ENCODE measurements at places on chromosomes 2 and 18.

DNA sequence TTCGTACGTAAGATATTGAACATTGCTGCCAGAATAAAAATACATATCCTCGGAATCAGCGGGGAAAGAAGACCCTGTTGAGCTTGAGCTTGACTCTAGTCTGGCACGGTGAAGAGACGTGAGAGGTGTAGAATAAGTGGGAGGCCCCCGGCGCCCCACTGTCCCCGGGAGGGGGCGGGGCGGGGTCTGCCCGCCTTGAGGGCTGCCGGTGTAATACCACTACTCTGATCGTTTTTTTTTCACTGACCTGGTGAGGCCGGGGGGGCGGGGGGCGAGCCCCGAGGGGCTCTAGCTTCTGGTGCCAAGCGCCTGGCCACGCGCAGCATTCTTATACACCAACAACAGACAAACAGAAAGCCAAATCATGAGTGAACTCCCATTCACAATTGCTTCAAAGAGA, 324.0 kb upstream of the REG3G start:
- DNase-seq: no peak

DNA sequence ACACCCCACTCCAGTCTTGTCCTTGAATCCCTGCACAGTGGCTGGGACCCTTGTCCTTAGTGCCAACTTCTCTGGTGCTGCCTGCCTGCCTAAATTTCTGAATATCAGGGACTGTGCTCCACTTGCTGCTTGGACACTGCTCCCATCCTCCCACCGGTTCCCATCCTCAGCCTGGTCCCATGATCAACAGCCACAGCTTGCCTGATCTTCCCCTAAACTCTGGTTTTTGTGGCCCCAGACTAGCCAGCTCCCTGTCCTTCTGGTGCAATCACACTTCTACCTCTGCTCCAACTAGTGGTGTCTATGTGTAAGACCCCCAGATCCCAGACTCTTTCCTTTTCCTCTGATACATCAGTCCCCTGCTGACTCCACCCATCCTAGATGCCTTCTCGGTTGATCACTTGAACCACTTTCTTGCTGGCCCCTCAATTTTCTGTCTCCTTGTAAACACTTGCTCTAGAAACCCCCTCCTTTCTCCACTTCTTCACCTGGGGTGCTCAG, 37.2 kb upstream of the POLE4 start:
- no peak for DNase-seq

- no peak for DNase-seq
These were observed 538.7 kb downstream of the TRIB2 start for GRCh38 chr2:13255485-13255884.

DNA sequence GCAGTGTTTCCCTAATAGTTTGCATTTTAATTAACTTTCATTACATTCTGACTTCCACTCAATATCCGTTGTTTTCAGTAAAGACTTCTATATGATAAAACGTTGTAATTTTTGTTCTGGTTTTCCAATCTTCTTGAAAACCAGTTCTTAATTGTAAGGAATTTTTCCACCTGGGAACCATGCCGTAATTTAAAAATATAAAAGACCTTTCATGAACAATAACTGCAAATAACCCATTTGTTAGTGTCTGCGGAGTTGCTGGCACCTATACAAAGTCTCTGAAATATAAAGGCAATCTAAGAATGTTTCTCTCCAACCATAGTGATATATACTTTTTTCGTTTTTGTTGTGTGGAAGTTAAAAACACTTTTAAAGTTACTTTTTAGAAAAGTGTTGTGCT, 7.7 kb upstream of the SATB2 start:
- DNase-seq: no peak

- DNase-seq: no peak
These were observed 25.7 kb upstream of the CRIM1 start for GRCh38 chr2:36329746-36330472.
